Hematopoietic multipotent progenitor cell (in vitro differentiated cells): ENCODE measurements at places on chromosomes 13 and 19. TPM values are rescaled to one million over a fixed set of nuclear protein-coding genes. Genes with fewer than 3 reads are reported as not detected.
A peak's percentile ranks its signal among the peaks of the same experiment; 100 is the strongest.

Gene DPF1
- 6.5 TPM for total RNA-seq

DNA sequence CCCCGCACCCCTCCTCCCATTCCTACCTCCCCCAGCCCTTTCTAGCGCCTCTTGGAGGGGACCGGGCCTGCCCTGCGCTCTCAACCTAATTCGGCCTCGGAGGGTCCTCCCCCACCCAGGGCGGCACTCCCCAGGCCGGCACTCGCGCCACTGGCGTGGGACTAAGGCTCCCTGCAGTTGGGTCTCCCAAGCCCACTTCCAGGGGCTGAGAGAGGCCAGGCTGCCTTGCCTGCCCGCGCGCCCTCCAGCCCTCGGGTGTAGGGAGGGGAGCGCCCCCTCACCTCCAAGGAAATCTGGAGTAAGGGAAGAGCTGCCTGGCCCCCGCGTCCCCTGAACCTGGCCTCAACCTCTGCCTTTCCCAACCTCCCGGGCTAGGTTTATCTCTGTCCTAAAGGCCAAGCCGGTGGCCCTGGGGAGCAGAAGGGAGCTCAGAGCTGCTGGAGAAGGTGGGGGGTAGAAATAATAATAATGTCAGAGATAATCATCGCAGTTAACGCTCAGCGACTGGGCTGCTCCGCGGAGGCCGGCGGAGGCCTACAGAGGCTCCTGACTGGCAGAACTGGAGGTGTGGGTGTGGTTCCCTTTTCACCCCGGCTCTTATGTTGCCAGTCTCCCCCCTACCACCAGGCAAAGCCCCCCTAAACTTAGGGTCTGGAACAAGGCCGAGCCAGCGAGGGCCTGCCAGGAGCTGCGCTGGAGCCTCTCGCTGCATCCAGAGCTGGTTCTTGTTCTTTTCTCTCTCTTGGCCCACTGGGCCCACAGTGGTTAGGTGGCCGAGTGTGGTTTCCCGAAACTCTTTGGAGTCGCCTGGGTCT lies 9.6 kb downstream of the ZIC2 start:
- no peak for DNase-seq

DNA sequence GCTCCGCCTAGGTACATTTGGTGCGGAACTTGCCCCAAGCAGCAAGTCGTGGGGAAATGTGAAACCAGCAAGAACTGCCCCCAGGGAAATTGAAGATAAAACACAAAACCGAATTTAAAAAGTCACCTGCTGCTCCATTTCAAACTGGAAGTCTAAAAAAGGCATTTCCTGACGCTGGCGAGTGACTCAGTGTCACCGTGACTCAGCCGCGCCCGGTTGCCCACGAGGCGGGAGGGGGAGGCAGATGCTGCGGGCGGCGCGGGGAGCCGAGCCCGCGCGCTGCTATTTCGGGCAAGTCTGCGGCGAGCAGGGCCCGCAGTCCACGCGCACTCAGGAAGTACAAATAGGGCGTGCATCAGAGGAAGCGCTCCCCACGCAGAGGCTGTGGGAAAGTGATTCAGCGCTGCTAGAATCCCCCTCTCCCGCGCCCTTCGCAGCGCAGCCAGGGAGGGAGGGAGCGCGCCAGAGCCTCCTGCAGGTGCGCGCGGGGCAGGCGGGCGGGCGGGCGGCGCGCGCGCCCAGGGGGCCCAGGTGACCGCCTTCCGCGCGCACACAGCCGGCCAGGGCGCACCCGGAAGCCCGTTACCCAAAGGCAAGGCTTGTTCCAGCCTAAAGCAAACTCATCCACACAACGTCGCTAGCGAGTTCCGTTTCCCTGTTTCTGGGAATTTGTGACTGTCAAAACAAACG lies 168.8 kb downstream of the COL4A1 start:
- peak; percentile 89 for DNase-seq

GRCh38 chr13:28320884-28321574 lies 173.9 kb downstream of the FLT1 start:
- no peak for DNase-seq

- no peak for DNase-seq
Measured at GRCh38 chr13:112350300-112350699, 25.9 kb upstream of the SPACA7 start.

GRCh38 chr13:62251734-62252133 lies 836.1 kb upstream of the PCDH20 start:
- no peak for DNase-seq

DNA sequence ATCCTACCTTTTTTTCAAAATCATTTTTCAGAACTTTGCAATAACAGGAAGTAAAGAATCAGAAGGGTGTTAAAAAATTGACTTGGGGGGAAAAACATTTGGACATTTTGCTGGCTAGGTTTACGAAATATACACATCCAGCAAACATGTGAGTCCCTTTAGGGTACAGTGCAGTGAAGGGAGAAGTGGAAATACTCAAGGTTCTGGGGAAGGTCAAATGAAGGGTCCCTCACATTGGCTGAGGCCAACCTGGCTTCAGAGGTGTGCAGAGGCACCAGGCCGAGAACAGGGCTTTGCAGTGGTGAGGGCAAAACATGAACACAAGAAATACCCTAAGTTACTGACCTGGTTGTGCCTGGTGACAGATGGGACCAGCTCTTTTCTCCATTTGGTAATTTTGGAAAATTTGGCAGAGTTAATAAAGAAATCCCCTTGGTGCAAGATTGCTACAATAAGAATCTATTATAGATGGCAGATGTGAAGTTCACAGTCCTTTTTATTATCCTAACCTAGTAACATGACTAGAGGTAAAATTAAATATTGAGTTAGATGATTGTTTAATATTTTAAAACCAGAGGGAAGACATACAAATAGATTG lies 1.5 kb upstream of the UPF3A start:
- no peak for DNase-seq

DNA sequence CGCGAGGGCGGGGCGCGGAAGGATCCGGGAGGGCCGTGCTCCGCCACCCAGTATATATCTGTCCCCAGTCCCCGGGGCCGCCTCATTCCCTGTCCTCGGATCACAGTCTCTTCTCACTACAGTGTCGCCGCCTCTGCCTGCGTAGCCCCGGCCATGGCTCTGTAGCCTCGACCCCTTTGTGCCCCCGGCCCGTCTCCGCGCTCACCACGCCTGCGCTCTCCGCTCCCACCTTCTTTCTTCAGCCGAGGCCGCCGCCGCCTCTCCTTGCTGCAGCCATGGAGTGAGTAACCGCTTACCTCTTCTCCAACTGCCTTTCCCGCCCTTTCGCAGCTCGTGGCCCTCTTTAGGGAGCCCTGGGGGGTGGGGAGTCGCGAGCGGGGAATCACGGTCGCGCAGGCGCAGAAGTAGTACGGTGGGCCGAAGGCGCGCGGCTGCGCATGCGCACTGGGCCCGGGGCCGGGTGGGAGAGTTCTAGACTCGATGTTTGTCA lies at the start of the genes ATF5 and NUP62:
ATF5 (plus strand) TSS at position 85 of the 490 bp plus-strand sequence. CDS start 1,646 bp downstream, outside the sequence.
NUP62 (minus strand) TSS at position 384 of the 490 bp plus-strand sequence. CDS start 19,697 bp downstream, outside the sequence.
- DNase-seq = peak; percentile 89

Gene BSG
- total RNA-seq = 254 TPM

DNA sequence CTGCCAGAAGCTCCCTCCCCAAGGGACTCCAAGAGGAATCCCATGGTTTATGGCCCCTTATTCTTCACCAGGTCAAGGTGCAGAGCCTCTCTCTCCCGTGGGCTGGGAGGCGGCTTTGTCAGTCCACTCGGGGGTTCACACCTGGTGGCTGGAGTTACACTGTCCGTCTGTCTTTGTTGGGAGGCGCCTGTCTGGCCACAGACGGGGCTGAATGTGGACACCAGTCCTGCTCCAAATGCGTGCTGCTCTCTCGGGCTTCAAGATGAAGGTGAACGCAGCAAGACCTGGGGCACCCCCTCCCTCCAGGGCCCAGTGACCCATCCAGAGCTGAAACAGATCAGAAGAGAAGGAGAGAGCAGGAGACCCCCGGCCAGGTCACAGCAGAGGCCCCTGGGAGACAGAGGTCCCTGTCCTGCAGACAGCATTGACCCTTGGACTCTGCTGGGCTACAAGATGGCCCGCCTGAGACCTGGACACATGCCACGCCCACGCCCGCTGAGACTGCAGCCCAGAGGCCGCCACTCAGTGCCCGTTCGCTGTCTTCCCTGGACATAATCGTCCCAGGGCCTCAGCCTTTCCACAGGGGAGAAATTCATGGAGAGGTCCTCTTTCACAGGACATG lies 29.9 kb upstream of the TUBGCP3 start:
- DNase-seq = no peak

Gene NLRP11
- total RNA-seq = under 0.01 TPM

- no peak for DNase-seq
Measured at GRCh38 chr19:17829855-17830566, 8.7 kb upstream of the INSL3 start.

GRCh38 chr19:49488046-49488862 lies 846 bp downstream of the RPL13A start:
- no peak for DNase-seq

DNA sequence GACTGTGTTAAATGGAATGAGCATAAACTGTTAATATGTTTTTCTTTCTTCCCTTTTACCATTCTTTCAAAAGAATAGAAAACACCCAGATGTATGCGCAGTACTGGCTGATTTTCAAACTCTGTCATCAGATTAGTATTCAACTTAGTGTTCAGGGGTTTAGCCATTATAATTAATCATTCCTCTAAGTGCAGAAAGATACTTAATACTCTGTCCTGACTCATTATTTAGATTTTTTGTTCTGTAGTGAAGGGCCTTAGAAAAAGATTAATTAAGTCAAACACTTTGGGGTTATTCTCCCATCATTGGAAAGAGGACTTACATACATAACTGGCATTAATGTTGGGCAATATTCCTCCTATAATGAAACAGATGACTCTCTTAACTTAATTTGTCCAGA lies 1316.7 kb upstream of the SLC10A2 start:
- DNase-seq = no peak

Gene CALR3
- total RNA-seq = not detected

Gene OVOL3
- not detected for total RNA-seq

DNA sequence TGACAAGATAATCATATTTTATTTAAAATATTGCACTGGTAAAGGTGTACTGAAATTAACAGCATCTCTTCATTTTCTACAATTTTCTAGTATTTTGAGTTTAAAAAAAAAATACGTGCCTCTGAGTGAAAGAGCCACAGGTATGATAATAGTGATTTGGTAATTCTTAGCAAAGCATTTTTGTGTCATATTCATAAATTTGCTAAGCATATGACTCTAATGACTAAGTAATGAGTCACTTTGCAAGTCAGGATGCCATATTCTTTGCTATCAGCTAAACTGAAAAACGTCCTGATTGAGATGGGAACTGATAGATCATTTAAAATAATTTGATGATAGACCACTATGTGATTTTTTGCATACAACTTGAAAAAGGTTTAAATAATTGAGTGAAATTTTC lies 136.1 kb upstream of the IRS2 start:
- no peak for DNase-seq

Gene WASF3
- total RNA-seq = 0.81 TPM

- DNase-seq = no peak
Measured at GRCh38 chr19:33450689-33451088, 70.9 kb downstream of the PEPD start.

GRCh38 chr13:91238036-91238435 lies 109.5 kb upstream of the MIR17HG start:
- DNase-seq = no peak

Gene SULT2A1
- not detected for total RNA-seq

DNA sequence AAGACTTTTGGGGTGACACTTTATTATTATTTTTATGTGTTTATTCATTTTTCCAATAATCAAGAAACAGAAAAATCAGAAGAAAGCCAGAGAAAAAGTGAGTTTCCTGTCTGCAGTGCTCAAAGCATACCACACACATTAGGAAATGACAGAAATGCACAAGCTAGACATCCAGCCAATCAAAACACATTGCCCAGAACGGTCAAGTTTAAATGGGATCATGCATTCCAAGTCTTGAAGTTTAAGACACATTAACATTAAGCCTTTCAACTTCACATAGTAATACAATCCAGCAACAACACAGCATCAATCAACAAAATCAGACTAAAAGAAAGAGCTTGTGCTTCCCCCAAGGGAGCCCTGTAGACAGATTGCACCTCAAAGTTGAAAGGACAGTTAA lies 28.7 kb upstream of the MEDAG start:
- DNase-seq = no peak

DNA sequence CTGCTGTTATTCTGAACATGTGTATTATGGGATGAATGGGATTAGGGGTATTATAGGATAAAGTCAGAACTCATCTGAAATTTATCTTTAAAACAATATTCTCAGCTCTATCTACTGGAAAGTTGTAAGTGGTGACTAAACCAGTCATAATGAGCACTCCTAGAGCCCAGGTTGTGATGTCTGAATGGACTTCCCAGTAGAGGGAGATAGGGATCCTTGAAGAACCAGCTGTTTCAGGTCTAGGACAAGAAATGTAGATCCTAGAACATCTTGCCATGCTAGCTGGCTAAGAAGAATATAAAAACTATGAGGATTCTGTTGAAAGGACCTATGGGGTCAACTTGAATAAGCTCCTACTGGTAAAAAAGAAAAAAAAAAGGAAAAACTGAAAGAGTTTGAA lies 310.8 kb downstream of the SLC7A1 start:
- DNase-seq = no peak

DNA sequence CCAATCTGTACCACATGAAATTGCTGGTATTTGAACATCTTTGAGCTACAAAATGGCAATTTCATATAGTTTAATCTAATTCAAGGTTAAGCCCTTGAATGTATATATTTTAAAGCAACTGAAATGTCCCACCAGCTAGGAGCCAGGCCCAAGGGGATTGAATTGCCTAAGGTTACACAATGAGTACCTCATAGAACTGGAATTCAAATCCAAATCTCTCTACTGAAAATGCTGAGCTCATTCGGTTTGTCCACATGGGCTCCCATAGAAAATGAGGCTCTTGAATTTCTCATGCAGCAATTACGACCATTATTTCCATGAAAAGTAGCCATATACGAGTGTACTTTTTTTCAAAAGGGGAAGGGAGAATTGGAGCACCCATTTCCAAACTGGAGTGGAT lies 31.5 kb upstream of the FNDC3A start:
- DNase-seq = no peak

- no peak for DNase-seq
Measured at GRCh38 chr19:1248139-1248785, at the start of gene MIDN. Gene MIDN (plus strand): TSS chr19:1248583. CDS start chr19:1250297, 1,714 bp downstream.

DNA sequence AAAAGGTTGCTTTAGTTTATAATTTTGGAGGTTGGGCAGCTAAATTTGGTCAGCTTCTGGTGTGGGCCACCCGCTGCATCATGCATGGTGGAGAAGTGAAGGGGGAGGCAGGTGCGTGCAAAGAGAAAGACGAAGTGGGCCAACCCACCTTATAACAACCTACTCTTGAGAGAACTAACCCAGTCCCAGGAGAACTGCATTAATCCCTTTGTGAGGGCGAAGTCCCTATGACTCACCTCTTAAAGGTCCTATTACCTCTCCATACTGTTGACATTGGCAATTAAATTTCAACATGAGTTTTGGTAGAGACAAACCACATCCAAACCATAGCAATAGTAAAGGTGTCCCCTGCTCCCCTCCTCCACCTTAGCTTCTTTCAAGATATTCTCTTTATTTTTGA lies 7.7 kb upstream of the FGF9 start:
- DNase-seq = no peak

GRCh38 chr13:20332361-20333096 lies 100.4 kb upstream of the GJB6 start:
- no peak for DNase-seq

Gene ICAM3
- 367 TPM for total RNA-seq
